Thoracic aorta endothelial cell (primary cell): ENCODE measurements at places on chromosomes 6 and 20. TPM values are rescaled to one million over a fixed set of nuclear protein-coding genes. Genes with fewer than 3 reads are reported as not detected.

The CBFA2T2 gene
- total RNA-seq: 6.2 and 6.3 TPM in 2 replicates

The PPIL6 gene
- total RNA-seq: 0.14 and 0.27 TPM in 2 replicates

The RXRB gene
- total RNA-seq: 13.3 and 17.5 TPM in 2 replicates

The PBOV1 gene
- total RNA-seq: not detected in 2 replicates

The KCNK5 gene
- not detected in 2 replicates for total RNA-seq

The OSER1 gene
- 35.0 and 39.3 TPM in 2 replicates for total RNA-seq

The FOXF2 gene
- not detected in 2 replicates for total RNA-seq

The SEL1L2 gene
- not detected in 2 replicates for total RNA-seq

The RIMS4 gene
- total RNA-seq: not detected in 2 replicates

The ZNF334 gene
- total RNA-seq: 0.13 and 0.14 TPM in 2 replicates

The HMGN3 gene
- total RNA-seq: 66.8 and 72.7 TPM in 2 replicates

The ACTL10 gene
- 2.5 and 2.7 TPM in 2 replicates for total RNA-seq

The ZC2HC1B gene
- total RNA-seq: not detected in 2 replicates

The GSTA2 gene
- total RNA-seq: not detected in 2 replicates

The MDC1 gene
- total RNA-seq: 12.0 and 18.2 TPM in 2 replicates

The KIAA0408 gene
- 0.07 and 0.13 TPM in 2 replicates for total RNA-seq

The PDE7B gene
- 32.0 and 64.5 TPM in 2 replicates for total RNA-seq

The ID4 gene
- total RNA-seq: 0.07 and 0.13 TPM in 2 replicates

The XKR7 gene
- total RNA-seq: not detected in 2 replicates
